ENCODE measurements at places on chromosomes 1 and 21. TPM values are rescaled to one million over a fixed set of nuclear protein-coding genes. Genes with fewer than 3 reads are reported as not detected.

DMBX1 gene
- not detected for polyA plus RNA-seq

SFN gene
- 29.3 TPM for polyA plus RNA-seq

CHI3L2 gene
- 1.3 TPM for polyA plus RNA-seq

TSPEAR gene
- 2.0 TPM for polyA plus RNA-seq

DNA sequence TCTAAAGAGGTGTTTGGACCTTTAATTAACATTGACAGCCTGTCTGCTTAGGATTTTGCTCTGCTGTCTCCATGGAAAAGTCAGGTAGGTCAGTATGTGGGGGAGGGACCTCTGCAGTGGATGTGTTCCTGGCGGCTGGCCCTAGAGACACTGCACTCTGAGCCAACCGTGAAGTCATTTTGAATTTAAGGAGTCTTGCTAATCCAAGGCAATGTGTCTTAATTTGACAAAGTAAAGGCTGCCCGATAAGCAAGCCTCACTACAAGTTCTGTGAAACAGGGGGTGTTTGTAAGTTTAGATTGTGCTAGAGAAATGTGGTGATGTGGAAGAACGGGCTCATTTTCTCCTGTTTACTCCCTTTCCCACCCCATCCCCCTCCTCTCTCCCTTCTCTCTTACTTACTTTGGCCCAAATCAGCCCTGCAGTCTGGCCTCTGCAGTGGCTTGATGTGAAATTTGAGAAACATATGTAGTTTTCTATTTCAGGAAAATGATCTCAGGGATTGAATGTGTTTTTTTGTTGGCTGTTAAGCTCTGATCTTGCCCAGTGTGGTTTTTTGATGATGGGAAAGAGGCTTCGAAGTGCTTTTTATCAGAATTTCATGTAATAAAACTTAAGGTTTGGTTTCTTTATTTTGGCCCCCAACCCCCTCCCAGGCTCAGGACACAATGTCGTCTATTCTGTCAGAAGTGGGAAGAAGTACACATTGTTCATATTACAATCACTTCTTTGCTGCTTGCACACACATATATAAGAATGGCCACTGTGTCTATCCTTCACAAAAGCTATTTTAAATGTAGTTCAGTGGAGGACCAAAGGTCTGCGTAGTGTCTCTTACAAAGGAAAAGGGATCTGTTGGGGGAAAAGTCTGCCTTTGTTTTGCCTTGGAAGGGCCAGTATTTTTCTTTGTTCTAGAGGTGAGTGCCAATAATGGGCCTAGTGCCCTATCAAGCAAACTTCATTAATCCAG lies 96.6 kb downstream of the FGGY start:
- DNase-seq, result peak; percentile 91

- DNase-seq, result peak; percentile 99
Measured at GRCh38 chr1:23800400-23801337, at the start of gene GALE. Gene GALE, minus strand, starts transcription at chr1:23800754. Its CDS starts 1,747 bp downstream, at chr1:23799007.

DNA sequence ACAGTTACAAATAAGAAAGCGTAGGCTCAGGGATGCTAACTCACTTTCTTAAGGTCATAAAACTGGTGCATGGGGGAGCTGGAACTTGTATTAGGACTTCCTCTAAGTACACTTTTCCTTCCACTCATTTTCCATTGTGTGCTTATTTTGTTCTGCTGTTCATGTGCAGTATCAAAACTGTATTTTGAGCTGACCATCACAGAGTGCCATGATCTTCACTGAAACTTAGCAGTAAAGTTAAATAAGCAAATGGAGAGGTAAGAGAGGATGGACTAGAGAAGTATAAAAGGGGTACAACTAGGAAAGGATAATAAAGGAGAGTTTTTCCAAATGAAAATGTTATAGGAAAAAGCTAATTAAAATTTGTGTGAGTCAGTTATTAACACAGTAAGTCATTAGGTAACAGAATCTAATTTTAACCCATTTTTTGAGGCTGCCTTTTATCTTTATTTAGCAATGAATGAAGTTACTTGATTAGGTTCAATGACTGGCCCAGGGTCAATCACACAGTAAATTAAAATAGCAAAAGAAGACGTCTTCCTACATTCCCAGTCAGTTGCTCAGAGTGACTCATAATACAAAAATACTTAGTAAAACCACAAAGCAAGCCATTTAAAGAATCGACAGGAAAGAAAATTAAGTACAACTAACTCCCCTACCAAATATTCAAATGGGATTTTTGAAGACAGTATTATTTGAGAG lies 165.8 kb upstream of the C1orf105 start:
- DNase-seq, result no peak

DNA sequence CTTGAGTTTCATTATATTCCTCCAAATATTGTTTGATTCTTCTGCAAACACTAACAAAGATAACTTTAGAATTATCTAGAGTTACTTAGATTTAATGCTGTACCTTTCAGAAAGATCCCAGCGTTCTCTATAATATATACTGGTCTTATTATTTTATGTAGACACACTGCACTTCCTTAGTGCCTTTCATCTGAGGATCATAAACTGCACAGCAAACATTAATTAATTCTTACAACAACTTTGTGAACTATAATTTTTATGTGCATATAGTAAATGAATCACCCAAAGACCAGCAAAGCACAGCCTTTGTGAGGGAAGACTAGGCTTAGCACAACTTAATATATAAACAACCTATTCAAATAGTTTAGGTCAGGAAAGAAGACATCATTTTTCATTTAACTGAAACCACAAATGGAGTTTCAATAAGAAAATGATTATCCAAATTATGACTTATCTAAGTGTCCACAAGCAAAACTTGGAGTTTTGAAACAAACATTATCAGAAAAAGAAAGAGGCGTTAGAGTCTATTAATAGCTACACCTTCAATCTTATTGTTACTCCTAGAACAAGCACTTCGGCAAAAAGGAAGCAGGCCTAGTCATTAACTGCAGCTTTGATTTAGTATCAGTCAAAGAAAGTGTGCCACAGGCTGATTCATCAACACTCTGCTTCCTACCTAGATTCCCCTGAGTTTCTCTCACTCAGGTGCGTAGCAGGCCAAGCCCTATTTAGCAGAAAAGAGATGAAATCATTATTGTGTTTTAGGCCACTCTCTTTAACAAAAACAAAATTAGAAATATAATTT lies 22.5 kb upstream of the RC3H1 start:
- no peak for DNase-seq

GRCh38 chr1:30727824-30728223 lies 4.4 kb upstream of the MATN1 start:
- no peak for DNase-seq

DNA sequence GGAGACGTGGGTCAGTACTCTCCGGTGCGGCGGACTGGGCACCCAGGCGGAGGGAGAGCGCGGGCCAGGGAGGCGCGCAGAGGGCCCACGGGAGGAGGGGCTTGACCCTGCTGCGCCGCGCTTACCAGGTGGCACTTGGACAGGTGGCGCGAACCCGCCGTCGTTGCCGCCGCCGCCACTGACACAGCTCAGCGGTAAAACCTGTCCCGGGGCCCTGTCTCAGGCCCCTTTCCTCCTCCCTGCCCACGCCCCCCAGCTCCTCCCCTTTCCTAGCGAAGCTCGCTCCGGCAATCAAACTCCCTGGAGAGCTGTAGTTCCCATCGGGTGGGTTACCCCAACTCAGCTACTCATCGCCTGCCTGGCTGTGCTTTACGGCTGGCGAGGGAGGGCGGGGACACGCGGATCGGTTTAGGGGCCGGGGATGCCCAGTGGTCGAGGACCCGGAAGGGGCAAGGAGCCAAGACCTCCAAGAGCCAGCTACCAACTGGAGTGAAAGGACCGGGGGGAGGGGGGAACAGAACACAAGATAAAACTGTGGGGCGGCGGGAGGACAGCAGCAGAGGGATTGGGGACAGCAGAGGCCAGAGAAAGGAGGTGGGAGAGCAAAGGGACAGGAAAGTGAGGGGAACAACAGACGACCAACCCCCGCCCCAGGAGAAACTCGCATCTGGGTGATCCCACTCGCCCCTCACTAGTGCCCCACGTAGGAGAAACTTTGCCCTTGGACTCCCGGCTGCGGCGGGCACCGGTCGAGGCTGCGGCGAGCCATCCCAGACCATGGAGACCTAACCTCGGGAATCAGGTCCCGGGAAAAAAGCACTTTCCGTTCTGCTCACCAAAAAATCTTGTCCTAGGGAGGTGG lies 2.9 kb downstream of the GFI1 start:
- peak; percentile 45 for DNase-seq

DNA sequence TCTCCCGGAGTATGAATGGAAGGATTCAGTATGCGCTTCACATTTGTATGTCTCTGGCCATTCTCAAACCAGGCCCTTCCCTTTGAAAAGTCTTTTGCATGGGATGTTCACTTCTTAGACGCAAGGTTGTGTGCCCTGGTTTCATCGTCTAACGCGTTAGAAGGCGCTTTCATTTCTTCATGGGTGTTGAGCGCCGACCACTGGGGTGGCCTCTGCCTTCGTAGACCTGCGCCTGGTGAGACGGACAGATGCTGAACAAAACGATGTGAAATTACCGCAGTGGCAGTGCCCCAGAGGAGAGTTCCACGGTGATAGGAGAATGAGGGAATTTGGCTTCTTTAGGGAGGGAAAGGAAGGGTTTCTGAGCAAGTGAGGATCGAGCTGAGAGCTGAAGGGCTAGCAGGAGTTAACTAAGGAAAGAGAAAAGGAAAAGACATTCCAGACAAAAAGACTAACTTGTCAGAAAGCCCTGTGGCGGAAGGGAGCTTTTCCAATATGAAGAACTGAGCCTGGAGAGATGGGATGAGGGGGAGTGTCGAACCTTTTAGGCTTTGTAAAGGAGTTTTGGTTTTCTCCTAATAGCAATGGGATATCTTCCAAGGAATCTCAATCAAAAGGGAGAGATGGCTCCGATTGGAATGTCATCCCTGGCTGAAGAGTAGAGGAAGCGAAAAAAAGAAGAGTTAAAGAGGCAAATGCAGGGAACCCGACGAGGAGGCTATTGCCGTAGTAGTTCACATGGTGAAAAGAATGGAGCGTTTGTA lies 951 bp downstream of the GGPS1 start:
- no peak for DNase-seq

DNA sequence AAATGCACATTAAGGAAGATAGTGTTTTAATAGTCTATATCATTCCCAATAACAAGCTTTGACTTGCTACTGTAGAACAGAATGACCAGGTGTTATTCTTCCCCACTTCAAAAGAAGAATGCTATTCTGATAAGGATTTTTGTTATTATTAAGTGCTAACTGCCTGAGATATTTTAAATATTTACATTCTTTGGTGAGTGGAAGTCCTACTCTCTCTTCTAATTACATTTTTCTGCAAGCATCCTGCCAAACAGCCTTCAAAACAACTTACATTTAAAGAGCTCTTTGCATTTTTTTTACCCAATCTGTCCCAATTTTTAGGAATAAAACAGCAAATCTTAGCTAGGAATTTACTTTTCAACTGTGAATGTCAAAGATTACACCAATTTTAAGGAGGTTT lies 23.5 kb upstream of the SYDE2 start:
- no peak for DNase-seq

DNA sequence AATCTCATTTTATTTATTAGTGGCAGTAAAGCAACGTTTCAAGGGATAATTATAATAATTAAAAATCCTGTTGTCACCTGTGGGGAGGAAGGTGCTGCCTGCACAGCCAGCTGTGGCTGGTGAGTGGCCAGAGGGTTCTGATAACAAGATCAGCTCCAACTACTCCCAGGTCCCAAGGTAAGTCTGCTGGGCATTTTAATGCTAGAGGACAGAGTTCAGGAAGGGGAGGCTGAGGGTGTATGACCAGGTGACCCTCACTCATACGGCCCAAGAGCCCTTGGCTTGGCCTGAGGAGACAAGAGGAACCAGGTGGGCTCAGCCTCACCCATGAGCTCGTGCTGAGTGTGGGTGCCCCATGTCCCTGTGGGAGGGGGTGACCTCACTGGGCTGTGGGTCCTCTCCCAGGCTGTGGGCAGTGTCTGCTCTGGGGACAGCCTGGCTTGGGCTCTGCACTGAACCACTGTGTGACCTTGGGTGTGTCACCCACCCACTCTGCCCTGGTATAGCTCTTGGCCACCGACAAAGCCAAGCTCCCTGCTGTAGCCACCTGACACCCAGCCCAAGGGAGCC lies 223.8 kb downstream of the PTPRU start:
- DNase-seq, result no peak

- peak; percentile 11 for DNase-seq
Measured at GRCh38 chr1:166063701-166064100, 103.1 kb downstream of the FAM78B start.

DNA sequence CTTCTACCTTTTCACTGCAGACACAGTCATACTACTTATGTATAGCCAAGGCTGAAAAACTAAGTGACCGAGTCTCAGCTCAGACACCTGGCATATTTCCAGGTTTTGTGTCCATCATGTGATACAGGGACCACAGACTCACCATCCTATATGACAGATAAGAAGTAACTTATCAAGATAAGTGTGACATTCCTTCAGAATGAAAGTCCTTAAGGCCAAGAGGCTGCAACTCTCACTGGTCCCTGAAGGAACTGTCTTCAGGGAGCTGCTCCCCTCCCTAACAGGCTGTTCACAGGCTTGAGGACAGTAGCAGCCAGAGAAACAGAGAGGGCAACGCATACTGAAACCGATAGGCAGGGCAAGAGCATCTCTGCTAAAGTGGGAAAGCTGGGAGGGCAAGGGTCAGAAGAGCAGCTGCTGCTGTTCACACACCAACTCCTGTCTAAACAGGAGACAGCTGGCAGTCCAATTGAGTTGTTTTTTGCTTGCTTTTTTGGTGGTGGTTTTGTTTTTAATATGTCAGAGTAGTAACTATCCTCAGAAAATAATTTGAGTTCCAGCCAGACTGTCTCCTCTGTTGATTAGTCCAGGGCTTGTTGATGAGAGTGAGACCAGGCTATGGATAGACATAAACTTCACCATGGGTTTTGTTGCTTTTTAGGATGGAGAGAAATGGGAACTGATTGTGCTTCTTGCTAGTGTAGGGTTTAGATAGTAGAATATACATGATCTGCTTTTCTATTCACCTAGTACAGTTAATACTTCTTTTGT lies 67.7 kb downstream of the MACF1 start:
- DNase-seq, result peak; percentile 65

GRCh38 chr1:180154003-180154324 lies 705 bp upstream of the QSOX1 start:
- no peak for DNase-seq

DNA sequence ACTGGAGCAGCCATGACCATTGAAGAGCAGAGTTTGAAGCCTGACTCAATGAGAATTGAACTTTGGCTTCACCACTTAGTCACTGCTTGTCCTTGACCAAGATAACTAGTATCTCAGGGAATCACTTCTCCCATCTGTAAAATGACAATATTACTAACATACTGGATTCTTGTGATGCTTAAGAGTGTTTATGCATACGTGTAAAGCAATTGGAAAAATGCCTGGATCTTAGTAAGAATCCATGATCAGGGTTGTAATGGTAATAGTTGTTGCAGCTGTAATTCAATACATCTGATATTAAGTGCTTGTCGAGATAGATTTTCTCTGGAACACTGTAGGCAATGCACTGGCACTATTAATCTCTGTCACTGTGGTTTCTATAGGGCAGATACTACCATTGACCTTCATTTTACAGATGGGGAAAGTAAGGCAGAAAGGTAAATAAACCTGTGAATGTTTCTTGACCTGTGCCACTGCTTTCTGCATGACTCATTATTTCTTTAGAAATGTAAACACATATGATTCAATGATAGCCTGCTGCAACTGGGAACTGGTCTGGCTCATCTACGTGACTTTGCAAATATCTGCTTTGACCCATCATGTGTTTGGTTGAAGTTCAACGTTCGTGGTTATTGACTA lies 662.5 kb downstream of the PLA2G4A start:
- DNase-seq, result no peak

- no peak for DNase-seq
Measured at GRCh38 chr1:229880271-229881170, 186.5 kb upstream of the GALNT2 start.

- DNase-seq, result peak; percentile 34
Measured at GRCh38 chr1:232767305-232768074, 37.7 kb upstream of the MAP10 start.
